ENCODE measurements at places on chromosomes 16 and 17.

GRCh38 chr16:1162701-1163566 lies 10.0 kb downstream of the CACNA1H start:
- no peak overlapping the region for H3K4me3 ChIP-seq
- H3K27me3 ChIP-seq = no peaks in the 10 kb centered on the region
- H3K4me1 ChIP-seq = no peaks in the 10 kb centered on the region
- no peak overlapping the region for H3K27ac ChIP-seq
- H3K36me3 ChIP-seq = no peaks in the 10 kb centered on the region

DNA sequence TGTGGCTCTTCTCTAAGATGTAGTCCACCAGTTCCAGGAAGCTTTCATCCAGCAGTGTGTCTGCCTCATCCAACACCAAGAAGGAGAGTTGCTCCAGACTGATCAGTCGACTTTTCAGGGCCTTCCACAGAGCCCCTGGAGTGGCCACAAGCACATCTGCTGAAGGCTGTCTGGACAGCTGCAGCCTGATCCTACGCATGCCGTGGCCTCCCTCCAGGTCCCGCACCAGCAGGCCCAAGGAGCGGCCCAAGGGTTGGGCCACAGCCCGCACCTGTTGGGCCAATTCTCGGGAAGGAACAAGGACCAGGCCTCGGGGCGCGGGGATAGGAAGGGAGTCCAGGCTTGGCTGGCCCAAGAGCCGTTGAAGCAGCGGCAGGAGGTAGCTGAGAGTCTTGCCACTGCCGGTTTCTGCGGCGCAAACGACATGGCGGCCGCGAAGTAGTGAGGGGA lies 729 bp downstream of the DDX28 start:
- peak overlapping the region; percentile 93 for H3K4me3 ChIP-seq
- no peaks in the 10 kb centered on the region for H3K27me3 ChIP-seq
- no peak for DNase-seq
- H3K36me3 ChIP-seq = peaks cover 21% of the 10 kb centered on the region

DNA sequence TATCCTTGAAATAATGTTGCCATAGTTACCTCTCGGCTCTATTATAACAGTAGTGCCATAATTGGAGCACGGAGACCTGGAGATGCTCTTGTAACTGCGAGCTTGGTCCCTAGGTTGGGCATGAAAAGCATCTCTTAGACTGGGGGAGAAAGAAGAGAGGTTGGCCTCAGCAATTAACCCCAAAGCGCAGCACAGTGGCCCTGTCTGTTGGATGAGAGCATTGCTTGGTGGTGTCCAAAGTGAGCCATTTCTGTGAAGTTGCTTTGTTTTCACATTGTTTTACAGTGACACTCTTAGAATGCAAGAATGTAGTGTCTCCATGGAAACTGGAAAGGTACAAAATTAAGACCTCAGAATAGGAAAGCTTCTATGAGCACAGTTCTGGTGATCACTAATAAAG lies 660.7 kb upstream of the EEF2KMT start:
- H3K4me3 ChIP-seq = no peak overlapping the region
- no peaks in the 10 kb centered on the region for H3K27me3 ChIP-seq
- H3K36me3 ChIP-seq = no peaks in the 10 kb centered on the region
- no peaks in the 10 kb centered on the region for H3K4me1 ChIP-seq

- no peak overlapping the region for H3K27ac ChIP-seq
- H3K36me3 ChIP-seq = no peaks in the 10 kb centered on the region
- H3K4me1 ChIP-seq = peaks cover 12% of the 10 kb centered on the region
- peaks cover 30% of the 10 kb centered on the region for H3K27me3 ChIP-seq
These were observed 9.3 kb downstream of the ZCCHC14 start for GRCh38 chr16:87483481-87483880.

DNA sequence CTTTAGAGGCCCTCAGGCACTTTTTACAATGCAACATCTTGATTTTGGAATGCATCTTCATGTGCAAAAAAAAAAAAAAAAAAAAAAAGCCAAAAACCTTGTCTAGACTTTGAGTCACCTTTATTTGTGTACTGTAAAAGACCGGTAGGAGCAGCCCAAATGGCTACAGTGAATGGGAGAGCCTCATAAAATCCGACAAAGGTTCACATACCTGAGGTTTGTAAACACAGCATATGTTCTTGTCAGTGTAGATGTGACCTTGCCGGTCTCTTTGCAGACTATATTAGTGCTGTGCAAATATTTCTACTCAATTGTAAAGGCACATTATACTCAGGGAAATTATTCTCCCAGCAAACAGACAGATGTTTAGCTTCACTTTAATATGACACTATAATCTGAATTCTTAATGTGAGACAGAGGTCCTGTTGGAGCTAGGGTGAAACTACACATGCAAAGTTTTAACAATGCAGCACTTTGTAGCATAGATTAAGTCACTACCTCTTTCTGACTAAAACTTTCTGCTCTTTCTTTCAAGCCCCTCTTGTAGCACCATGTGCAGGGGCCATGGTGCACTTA lies 211.3 kb downstream of the CA10 start:
- no peaks in the 10 kb centered on the region for H3K36me3 ChIP-seq
- no peaks in the 10 kb centered on the region for H3K4me1 ChIP-seq
- H3K27ac ChIP-seq = no peak overlapping the region
- no peak for DNase-seq
- H3K27me3 ChIP-seq = no peaks in the 10 kb centered on the region

- DNase-seq = no peak
- no peak overlapping the region for H3K4me3 ChIP-seq
- no peak overlapping the region for H3K27ac ChIP-seq
- no peaks in the 10 kb centered on the region for H3K36me3 ChIP-seq
- H3K4me1 ChIP-seq = peaks cover 16% of the 10 kb centered on the region
- H3K27me3 ChIP-seq = peaks cover 11% of the 10 kb centered on the region
These were observed 342.2 kb upstream of the TNRC6C start for GRCh38 chr17:77616254-77616731.

GRCh38 chr17:15917021-15917437 lies 27.9 kb upstream of the ADORA2B start:
- H3K27me3 ChIP-seq = peaks cover 36% of the 10 kb centered on the region
- H3K36me3 ChIP-seq = no peaks in the 10 kb centered on the region
- DNase-seq = peak; percentile 12
- H3K27ac ChIP-seq = no peak overlapping the region
- H3K4me3 ChIP-seq = no peak overlapping the region

- no peak overlapping the region for H3K4me3 ChIP-seq
- no peak overlapping the region for H3K27ac ChIP-seq
- no peaks in the 10 kb centered on the region for H3K27me3 ChIP-seq
- DNase-seq = no peak
- H3K36me3 ChIP-seq = no peaks in the 10 kb centered on the region
These were observed 436.2 kb downstream of the SLC39A11 start for GRCh38 chr17:72656130-72656763.
